Activated naive CD4-positive, alpha-beta T cell treated with Interleukin-2 at 50 U/mL for 16 hours (primary cell): ENCODE measurements at places on chromosomes 3 and 15.

DNA sequence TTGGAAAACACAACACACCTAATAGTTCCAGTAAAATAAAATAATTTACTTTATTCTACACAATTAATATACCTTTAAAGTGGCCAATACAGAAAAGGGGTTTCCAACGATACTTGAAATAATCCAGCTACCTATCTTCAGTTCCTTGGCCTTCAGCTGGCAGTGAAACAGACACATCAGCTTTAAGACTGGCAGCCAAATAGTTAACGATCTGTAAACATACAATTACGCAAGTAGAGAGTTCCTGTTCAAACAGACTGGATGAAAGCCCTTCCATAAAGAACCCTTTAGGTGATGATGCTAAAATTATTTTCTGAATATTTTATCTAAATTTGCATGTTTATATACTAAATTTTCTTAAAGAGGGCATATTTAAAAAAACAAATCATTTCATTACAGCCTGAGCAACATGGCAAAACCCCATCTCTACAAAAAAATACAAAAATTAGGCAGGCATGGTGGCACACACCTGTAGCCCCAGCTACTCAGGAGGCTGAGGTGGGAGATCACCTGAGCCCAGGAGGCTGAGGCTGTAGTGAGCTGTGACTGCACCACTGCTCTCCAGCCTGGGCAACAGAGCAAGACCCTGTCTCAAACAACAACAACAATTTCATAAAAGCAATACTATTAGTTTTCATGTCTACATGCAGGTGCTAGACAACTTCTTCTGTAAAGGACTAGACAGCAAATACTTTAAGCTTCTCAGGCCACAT lies 12.9 kb downstream of the DYNC1LI1 start:
- DNase-seq = no peak

DNA sequence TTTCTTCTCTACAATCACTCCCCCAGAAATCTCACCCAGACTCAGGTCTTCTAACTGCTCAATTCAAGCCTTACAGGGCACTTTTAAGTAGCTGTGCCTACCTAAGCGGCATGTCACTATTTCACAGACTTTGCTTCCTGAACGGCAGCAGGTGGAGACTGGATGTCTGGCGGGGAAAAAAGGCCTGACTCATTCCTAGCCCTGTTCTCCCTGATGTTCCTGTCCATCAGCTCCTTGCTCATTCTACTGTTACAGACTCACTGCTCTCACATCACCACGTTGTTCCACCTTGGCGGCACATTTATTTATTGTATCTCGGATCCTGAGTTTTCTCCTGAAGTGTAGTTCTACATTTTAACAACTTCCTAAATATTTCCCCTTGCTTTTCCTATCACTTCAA lies 52.6 kb upstream of the ATP11B start:
- DNase-seq = no peak

DNA sequence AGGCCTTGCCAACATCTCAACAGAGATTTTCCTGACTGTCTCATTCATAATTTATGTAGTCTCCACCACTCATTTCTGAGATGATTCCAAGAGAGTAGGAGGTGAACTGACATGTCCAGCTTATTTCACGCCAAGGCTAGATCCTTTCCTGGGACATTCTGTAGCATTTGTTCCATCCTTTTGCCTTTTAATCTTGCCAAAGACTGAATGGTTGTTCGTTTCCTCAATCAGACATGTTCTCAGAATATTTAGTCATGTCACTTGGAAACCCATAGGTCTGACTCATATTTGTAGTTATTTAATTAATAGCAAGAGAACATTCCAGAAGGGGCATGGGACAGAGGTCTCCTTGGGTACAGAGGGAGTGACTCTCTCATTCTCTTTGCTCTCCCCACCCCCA lies 80.9 kb downstream of the DHX36 start:
- no peak for DNase-seq

GRCh38 chr3:153038367-153038766 lies 123.7 kb upstream of the RAP2B start:
- no peak for DNase-seq

DNA sequence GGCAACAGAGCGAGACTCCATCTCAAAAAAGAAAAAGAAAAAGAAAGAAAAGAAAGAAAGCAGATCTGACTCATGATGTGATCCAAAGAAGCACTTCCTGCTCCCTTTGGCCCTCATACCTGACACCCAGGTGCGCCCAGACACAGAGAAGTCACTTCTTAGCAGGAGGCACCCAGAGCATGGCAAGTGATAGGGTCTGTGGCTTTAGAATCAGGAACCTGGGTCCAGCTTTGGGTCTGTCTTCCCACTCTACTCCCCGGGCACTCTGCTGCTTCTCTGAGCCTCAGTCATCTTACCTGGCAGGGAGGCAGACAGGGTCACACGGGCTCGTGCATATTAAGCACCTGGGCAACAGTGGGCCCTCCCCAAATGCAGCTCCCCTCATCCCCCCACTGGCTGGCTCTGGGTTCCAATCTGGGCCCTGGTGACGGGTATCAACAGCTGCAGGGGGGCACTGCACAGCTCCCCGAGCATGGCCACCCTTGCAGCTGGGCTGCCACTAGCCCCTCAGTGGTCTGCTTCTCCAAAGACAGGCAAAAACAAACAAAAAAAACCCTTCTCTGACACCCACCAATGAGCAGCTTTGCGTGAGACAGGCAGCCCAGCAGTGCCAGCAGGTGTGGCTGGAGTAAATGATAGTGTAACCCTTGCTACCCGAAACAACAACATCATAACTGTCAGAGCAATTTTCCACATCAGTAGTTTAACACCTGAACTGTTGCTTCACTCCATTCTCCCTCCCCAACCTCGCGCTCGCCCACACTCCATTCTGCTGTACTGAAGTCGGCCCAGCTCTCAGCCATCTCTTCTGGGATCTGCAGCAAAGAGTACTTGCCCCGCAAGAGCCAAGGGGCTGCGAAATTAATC lies 99.8 kb downstream of the MEGF11 start:
- no peak for DNase-seq

- no peak for DNase-seq
Observed at GRCh38 chr15:35647303-35647702, 101.3 kb upstream of the DPH6 start.

DNA sequence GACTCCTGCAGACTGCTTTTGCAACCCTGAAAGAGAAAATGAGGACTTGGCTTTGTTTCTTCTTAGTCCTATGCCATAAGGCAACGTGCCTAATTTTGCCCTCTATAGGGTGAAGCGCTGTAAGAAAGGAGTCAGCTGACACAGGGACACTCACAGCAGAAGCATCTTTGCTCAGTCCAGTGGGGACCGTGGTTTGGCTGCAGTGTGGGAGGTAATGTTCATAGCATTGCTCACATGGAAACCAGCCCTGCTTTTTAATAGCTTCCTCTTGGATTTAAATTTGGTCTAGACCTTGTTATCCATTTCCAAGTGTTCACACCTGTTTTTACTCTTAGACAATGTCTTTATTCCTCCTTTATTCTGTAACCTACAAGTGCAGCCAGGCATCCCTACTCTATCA lies 1032.1 kb downstream of the NTRK3 start:
- no peak for DNase-seq

- DNase-seq = no peak
Observed at GRCh38 chr3:41503998-41504623, 304.8 kb downstream of the CTNNB1 start.

GRCh38 chr3:184635126-184635525 lies 73.5 kb downstream of the EPHB3 start:
- no peak for DNase-seq

DNA sequence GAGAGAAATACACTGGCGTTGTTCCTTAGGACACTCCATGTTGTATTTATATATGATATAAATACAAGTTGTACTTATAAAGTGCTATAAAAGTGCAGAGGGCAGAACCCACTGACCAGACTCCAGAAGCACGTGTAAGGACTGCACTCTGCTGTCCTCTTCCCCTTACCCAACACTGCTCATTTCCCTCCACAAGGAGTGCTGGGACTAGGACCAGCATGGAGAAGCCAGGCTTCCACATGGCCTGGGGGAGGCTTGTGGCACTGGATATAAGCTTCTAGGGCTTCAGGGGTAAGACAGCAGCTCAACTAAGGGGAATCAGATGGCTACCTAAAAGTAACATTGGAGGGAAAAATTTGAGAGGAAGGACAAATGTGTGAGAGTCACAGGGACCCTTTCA lies 556.9 kb downstream of the IGSF11 start:
- DNase-seq = no peak

GRCh38 chr3:13357074-13357473 lies 63.0 kb downstream of the NUP210 start:
- no peak for DNase-seq

DNA sequence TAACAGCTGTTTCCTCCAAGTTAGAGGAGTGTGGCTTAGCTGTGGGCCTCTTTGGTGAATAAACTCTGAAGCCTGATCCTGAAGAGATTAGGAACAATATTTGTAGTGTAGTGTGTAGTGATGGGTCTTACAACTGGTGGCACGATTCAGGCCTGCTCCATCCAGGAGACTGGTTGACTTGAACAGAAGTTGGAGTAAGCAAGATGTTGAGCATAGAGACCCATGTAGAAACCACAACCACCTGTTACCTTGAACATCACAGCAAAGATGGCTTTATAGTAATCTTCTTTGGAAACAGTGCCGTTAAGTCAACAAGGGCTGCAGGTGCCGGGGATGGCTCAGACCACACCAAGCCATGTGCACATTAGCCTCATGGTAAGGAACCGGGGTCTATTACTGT lies 74.2 kb upstream of the RASGRP1 start:
- no peak for DNase-seq

DNA sequence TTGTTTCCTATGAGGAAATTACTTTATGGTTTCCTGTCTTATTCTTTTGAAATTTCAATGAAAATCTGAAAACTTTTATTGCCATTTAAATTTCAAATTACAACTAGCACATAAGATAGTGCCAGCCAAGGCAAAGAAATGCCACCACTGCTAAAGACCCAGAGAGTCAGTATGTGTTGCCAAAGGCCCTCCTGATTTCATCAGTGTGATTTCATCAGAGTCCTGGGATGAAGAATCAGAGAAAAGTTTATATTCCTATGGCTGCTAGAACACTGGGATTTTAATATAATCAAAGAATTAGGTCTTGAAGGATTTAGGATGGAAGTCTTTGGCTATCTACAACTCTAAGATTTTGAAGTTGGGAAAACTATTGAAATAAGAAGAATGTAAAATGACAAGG lies 434.2 kb upstream of the CCDC54 start:
- no peak for DNase-seq

DNA sequence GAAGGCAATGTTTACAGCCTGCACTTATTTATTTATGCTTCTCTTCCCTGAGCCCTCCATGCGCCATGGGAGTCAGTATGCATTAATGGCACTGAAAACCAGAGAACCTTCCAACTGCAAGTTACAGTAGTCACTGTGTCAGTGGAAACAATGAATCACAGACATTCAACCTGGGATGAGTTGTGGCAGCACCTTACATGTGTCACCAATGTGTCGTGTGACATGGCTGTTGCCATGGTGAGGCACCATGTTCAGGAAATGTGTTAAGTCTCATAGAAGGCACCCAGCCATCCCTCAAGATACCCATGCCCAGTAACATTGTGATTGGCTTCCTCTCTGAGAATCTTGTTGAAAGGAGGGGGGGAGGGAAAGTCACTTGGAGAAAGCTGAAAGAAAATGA lies 105.0 kb downstream of the FOXP1 start:
- DNase-seq = peak; percentile 76
